ENCODE measurements at places on chromosomes 12 and 14.

- no peak for DNase-seq
These were observed 66.8 kb upstream of the CFL2 start for GRCh38 chr14:34781242-34781641.

DNA sequence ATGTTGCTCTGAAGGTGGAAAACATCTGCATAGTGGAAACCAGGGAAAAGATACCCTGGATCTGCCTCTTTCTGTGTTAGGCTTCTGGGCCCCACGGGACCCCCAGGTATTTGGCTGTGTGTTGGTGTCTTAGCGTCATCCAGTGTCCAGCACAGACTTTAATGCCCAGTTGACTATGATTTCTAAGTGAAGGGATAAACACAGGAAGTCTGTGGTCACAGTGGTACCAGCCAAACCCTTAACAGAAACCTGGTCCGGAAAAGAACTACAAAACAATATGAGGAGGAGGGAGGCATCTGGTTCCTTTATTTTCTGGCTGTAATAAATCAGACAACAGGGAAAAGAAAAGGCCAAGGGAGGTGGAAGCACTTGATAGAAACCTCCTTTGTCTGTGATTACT, 56.4 kb downstream of the CMKLR1 start:
- DNase-seq: no peak

GRCh38 chr12:129727100-129727499, 176.7 kb downstream of the TMEM132D start:
- DNase-seq: no peak

DNA sequence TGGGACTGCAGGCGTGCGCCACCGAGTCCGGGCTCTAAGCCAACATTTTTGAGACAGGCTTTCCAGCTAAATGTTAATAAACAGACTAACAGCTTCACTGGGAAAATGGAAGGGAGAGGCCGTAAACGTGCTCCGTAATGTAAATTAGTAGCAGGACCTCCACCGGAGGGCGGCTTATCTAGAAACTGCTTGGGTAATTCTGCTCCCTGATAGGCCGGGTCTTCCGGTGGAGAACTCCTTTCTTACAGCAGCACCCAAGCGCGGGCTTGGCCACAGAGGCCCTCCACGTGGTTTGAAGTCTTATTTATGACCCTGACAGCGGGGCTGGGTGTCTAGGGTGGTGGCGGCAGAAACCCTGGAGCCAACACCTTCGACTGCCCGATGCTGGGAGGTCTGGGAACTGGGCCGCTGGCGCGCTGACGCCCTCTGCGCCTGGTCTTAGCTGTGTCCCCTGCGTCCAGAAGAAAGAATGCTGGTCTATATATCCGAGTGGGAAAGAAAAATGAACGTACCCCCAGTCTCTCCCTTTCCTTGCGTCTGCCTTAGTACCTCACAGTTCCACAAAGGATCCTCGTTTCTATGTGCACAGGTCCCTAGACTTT, 1.7 kb downstream of the DPPA3 start:
- DNase-seq: no peak

DNA sequence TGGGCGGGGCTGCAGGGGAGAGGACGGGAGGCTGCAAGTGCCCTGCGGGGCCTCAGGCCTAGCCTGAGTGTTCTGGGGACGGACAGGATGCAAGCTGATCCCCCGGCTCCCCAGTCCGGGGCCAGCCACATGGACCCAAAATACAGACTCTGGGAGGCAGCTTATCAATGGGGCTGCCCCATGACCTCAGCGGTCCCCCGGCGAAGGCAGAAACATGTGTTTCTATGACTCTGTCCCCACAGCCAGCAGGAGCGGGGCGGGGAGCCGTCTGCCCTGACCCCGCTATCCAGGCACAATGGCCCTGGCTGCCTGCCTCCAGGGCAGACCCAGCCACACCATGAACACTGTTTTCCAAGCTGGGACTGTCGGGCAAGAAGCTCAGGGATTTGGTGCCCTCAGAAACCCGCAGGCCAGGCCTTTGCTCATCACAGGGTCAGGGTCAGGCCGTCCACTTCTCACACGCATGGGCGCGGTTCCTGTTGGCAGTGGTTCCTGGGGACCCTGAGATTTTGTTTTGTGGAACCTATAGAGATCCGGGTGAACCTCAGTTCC, 75.0 kb downstream of the RFLNA start:
- no peak for DNase-seq

- DNase-seq: no peak
These were observed 514.0 kb downstream of the FUT8 start for GRCh38 chr14:65926504-65926903.

DNA sequence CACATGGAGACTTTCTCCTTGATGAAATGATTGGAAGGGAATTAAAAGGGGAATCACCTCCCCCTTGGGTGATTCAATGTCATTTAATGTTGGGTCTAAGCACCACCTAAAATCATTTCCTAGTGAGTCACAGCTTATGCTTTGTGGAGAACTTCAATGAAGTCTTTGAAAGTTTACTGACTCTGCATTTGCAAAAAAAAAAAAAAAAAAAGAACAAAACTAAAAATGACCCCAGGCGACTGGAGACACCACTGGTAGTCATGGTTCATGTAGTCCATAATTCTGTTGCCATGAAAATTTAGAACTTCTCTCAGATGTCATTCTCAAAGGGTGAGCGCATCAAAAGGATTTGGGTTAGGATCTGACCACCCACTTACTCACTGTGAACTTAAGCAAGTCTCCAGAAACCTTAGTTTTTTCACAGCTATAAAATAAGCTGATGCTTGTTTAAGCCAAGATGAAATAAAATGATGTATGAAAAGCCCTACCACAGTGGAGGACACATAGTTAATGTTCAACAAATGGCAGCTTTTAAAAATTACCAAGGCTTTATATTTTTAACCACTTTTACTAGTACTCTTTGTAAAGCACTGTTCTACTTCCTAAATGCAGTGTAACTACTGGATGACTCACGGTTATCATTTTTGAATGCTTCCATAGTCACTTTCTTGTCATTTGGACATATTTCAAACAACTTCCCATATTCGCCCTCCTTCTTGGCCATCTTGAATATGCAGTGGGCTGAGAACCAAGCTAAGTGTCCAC, 18.1 kb upstream of the KSR2 start:
- DNase-seq: no peak

GRCh38 chr12:23055004-23055403, 430.0 kb downstream of the ETNK1 start:
- no peak for DNase-seq

- DNase-seq: no peak
These were observed 73.1 kb upstream of the MYL2 start for GRCh38 chr12:110993434-110993833.

DNA sequence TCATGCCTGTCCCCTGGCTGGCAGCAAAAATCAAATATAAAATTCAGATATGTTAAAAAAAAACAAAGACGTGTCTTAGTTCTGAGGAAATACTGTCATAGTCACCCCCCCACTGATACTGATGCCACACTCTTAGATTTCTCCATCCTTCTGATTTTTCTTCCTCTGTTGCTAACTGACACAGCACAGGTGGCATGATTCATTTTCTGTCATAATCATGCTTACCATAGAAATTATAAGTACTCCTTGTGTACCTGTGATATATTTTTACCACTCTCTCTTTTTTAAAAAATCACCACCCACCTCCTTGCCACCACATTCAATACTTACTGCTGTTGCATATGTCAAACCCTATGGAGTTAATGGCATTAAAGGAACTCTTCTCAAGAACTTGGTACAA, 209.2 kb downstream of the PPM1H start:
- DNase-seq: no peak

GRCh38 chr12:50695961-50696360, 67.9 kb upstream of the ATF1 start:
- DNase-seq: no peak

- no peak for DNase-seq
These were observed 67.0 kb downstream of the PITPNM2 start for GRCh38 chr12:123083661-123084571.

DNA sequence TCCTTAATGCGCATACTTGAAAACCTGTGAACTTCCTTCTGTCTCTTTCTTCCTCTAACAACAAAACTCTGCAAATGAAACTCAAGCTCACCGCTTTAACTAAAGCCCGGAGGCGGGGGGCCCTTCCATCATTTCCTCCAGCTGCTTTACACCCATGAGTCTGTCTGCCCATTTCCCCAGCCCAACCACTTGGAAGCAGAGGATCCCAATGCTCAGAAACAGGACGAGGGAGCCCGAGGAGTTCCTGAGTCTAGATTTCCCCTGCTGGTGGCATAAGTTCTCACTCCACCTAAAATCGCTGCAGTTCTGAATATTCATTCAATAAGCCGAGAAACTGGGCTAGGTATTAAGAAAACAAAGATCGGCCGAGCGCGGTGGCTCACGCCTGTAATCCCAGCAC, 30.8 kb downstream of the GPR19 start:
- no peak for DNase-seq

- no peak for DNase-seq
These were observed 124.6 kb downstream of the SINHCAF start for GRCh38 chr12:31201382-31201781.

DNA sequence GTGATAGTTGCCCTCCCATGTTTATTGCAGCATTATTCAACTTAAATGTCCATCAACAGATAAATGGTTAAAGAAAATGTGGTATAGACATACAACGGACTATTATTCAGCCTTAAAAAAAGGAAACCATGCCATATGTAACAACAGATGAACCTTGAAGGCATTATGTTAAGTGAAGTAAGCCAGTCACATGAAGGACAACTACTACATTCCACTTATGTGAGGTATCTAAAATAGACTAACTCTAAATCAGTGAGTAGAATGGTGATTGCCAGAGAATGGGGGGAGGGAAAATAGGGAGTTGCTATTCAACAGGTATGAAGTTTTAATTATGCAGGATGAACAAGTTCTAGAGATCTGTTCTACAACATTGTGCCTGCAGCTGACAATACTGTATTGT, 10.1 kb downstream of the PCNX4 start:
- no peak for DNase-seq

- no peak for DNase-seq
These were observed 44.1 kb downstream of the WSCD2 start for GRCh38 chr12:108173160-108173559.

DNA sequence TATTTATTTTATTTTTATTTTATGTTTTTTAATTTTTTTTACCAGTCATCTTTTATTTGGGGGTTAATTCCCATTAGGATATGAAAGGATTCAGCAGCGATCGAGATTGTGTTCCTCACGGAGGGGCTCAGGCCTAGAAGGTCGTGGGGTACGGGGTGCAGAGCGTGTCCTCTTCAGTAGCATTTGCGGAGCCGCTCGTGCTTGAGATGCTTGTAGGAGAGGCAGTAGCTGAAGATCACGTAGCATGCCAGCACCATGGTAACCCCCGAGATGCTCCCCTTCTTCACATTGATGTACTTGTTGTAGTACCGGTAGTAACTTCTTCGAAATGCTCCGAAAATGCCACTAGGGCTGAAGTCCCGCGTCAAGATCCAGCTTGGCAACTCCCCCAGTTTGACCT, 40.5 kb upstream of the PLEKHG6 start:
- DNase-seq: no peak

GRCh38 chr14:72443991-72444441, 449.9 kb downstream of the DPF3 start:
- no peak for DNase-seq

- DNase-seq: no peak
These were observed 20.7 kb downstream of the YARS2 start for GRCh38 chr12:32734952-32735351.

DNA sequence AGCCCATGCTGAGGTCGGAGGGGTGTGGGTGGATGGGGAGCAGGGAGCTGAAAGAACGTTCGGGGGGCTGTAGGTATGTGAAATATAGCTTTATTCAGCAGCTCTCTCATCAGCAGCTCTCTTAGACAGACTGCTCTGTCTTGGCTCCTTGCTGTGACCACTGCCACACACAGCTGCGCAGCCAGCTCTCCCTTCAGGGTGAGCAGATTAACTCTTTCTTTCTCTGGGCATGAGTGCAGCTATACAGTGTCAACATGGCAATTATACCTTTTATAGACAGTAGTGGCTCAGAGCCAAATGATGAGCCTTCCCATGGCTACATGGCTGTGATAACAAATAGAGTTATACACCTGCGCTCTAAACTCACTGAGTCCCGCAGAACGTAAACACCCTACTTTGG, 137.7 kb upstream of the NEDD1 start:
- no peak for DNase-seq

- DNase-seq: no peak
These were observed 42.2 kb downstream of the PLEKHA5 start for GRCh38 chr12:19171731-19172130.

- DNase-seq: no peak
These were observed 82.0 kb downstream of the NTS start for GRCh38 chr12:85956081-85956480.

GRCh38 chr12:64042911-64043310, 179.2 kb downstream of the KICS2 start:
- DNase-seq: no peak

DNA sequence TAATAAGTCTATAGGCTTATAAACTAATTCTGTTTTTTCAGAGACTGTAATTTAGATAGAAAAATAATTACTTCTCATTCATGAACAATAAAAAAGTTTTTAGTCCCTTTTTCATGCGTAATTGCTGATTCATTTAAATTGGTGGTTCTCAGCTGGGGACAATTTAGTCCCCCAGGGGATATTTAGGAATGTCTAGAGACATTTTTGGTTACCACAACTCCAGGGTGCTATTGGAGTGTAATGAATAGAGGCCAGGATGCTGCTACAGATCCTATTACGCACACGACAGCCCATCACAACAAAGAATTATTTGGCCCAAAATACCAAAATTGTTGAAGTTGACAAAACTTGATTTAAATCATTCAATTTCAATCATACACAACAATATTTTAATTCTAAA, 22.8 kb upstream of the VCPKMT start:
- DNase-seq: no peak

DNA sequence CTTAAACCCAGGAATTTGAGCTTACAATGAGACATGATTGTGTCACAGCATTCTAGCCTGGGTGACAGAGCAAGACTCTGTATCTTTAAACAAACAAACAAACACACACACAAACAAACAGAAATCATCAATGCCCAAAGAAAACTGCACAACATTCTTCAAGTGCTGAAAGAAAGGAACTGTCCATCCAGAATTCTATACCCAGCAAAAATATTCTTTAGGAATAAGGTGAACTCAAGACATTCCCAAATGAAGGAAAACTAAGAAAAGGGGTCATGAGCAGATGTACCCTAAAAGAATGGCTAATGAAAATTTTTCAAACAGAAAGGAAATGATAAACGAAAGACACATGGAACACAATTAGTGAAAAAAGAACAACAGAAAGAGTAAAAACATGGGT, 22.3 kb upstream of the RNF212B start:
- no peak for DNase-seq

- no peak for DNase-seq
These were observed 26.9 kb downstream of the FBXW8 start for GRCh38 chr12:116937640-116938039.

DNA sequence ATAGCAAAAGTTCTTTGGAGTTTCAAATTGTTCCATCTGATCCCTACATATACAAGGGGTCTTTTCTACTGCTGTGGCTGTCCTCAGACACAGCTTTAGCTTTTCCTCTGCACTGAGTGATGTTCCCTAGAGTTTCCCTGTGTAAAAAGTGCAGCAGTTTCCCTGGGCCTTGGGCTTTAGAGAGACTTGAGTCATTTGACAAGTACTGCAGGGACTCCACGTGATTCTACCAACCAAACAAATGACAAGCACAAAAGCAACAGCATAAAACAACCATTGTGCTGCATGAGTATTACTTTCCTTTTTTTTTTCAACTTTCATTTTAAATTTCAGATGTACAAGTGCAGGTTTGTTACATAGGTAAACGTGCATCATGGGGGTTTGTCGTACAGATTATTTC, 272.8 kb downstream of the PDZRN4 start:
- no peak for DNase-seq

Data from GOT3 (cell line).